Stimulated activated CD4-positive, alpha-beta T cell treated with anti-CD3 and anti-CD28 coated beads, Interleukin-15, amount 100 ng/mL, for 1 hour (primary cell): ENCODE measurements at places on chromosomes 3 and 15.

GRCh38 chr3:13305623-13306022, 114.5 kb downstream of the NUP210 start:
- no peak for DNase-seq

- no peak for DNase-seq
These were observed 392.6 kb upstream of the THBS1 start for GRCh38 chr15:39188314-39188713.

- no peak for DNase-seq
These were observed 71.5 kb upstream of the KLF13 start for GRCh38 chr15:31255176-31255510.

- DNase-seq = no peak
These were observed 39.3 kb upstream of the GATA2 start for GRCh38 chr3:128532012-128532983.

- DNase-seq = no peak
These were observed 2.8 kb upstream of the THSD4 start for GRCh38 chr15:71112429-71112828.

DNA sequence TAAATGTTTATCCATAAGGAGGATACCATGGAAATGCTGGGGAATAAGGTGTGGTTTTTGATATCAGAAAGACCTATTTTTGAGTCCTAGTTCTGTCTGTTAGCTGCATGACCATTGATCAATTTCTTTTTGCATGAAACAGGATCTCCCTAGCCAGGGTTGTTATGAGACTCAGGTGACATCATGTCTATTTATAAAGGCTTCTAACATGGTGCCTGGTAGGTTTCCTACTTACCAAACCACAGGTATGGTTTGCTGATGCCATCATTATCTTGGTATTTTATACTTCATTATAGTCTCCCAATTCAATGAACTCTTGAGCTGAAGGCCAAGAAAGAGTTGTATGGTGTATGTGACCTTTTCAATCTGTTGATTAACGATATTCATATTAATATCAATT, 144.0 kb downstream of the CLSTN2 start:
- no peak for DNase-seq

DNA sequence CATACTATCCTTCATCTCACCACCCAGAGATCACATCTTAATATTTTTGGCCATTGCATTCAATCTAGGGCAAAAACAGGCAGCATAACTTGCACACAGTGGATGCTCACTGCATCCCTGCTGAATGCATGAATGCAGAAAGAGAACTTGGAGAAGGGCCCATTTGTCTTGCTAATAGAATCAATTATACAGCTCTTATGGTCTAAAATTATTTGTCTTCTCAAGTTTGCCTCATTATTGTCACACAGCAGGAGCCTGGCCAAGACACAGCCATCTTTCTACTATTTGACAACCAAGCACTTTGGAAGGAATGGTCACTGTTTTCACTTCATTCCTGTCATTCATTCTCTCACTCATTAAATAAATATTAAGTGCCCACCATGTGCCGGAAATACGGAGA, 1.2 kb upstream of the ARHGEF26 start:
- DNase-seq = no peak

DNA sequence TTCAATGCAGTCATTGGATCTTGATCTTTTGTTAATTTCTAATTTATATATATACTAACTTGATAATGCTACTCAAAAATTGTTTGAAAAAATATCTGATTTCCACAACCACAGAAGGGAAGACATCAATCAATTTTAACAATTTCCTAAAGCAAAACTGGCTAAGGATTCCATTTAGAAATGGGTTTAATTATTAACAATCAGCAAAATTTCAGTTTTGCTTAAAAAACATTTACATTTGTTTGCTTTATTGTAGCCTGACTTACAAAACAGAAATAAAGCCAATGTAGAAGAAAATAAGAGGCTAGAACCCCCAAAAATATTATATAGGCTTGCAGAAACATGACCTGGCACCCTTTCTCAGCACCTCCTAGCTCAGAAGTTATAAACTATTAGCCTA, 74.9 kb downstream of the LRRFIP2 start:
- DNase-seq = no peak

- no peak for DNase-seq
These were observed 270.5 kb upstream of the STT3B start for GRCh38 chr3:31262201-31262600.

GRCh38 chr3:59538753-59539432, 489.1 kb upstream of the CFAP20DC start:
- no peak for DNase-seq

- no peak for DNase-seq
These were observed 2.1 kb upstream of the ALDH1A3 start for GRCh38 chr15:100877551-100877950.

- no peak for DNase-seq
These were observed 42.4 kb upstream of the KY start for GRCh38 chr3:134693226-134693625.

DNA sequence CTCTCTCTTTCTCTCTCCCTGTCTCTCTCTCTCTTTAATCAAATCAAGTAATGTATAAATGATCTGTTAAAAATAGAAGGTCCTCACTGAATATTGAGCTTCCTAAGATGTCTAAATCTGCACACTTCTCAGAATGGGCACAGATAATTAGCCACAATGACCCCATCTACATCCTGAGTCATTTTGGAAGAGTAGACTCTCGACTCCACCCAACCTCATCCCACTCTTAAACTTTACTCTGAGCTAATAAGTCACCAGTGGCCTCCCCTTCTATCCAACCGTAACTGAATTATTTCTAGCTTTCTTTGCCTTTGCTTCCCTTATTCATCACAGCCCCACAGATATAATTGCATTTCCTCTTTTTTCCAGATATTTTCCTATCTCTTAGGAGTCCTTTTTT, 326.5 kb upstream of the ZNF717 start:
- no peak for DNase-seq

DNA sequence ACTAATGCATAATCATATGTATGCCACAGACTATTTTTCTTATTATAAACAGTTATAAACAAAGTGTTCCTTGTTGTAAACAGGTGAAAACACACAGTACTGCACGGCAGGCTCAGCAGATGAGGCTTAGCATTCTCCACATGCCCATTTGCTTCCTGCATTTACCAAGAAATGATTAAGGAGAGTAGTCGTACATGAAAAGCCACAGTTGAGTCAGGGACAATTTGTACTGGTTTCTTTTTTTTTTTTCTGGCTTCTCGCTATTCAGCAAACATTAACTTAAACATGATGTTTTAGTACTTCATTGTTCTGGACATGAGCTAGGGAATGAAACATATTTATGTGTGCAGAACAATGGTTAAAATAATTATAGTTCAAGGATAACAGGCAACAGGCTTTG, 63.4 kb downstream of the GHSR start:
- no peak for DNase-seq

DNA sequence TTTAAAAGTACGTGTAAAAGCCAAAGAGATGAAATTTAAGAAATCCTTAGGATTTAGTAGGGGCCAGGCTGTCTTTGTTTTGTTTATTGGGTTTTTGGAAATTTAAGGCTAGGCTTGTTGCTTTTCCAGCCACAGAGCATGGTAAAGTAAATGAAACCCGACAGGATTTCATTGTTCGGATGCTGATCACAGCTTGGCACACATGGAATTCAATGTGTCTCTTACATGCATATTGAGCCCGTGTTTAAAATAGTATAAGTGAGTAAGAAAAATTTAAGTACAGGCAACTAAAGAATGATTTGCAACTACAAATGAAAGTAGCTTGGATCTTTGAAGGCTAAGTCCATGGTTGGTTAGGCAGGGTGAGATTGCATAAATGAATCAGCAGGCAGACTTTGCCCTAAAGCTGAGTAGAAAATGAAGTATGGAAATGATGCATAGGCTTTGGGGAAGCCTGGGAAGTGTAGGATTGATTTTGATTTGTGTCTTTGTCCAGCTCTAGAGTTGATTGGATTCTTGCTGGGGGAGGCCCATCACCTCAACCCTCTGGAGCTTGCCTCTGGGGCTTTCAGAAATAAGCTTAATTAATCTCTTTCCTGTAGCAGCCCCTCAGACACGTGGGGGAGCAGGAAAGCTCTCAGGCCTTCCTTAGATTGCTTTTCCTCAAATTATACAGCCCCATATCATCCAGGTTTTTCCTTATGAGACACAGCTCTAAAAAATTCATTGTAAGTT, 68.2 kb upstream of the ADAMTSL3 start:
- no peak for DNase-seq

DNA sequence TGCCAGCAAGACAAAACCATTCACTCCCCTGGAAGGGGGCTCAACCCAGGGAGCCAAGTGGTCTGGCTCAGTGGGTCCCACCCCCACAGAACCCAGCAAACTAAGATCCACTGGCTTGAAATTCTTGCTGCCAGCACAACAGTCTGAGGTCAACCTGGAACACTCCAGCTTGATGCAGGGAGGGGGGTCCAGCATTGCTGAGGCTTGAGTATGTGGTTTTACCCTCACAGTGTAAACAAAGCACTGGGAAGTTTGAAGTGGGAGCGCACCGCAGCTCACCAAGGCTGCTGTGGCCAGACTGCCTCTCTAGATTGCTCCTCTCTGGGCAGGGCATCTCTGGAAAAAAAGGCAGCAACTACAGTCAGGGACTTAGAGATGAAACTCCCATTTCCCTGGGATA, 81.7 kb downstream of the MSL2 start:
- DNase-seq = no peak

DNA sequence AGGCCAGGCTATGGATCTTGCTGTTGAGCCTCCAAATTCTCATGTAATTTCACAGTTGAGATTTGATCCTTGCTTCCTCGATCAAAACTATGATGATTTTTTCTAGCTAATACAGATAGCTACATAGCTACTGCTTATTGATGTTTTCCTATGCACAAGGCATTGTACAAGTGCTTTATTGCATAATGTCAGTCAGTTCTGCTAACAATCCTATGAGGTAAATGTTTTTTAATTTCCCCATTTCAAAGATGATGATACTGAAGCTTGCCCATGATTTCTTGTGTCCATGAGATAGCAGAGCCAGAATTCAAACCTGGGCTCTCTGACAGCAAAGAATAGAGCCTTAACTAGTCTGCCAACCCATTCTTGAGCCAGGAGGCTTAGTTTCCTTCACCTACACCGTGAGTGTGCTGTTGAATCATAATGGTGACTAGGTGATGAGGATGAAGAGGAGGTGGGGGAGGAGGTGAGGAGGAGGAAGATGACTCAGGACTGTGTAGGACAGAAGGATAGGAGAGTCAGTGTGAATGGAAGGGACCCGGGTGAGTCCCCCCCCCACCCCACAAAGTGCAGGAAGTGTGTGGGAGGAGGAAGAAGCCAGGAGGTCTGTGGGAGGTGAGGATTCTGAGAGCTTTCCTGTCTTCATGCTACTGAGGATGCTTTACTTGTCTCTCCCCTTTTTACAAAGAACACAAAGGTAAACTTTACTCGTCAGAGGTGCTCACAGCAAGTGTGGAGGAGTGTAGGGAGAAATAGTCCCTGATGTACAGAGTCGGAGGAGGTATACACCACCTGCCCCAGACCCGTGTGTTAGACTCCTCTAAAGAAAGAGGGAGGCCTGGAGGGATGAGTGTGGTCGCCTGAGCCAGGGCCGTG, 3.6 kb downstream of the TAGLN3 start:
- peak; percentile 40 for DNase-seq

- no peak for DNase-seq
These were observed 15.0 kb downstream of the TAGLN3 start for GRCh38 chr3:112013784-112014143.

- DNase-seq = no peak
These were observed 46.8 kb upstream of the OTOL1 start for GRCh38 chr3:161449785-161450184.

GRCh38 chr3:171266034-171266739, 194.0 kb downstream of the TNIK start:
- no peak for DNase-seq

- DNase-seq = no peak
These were observed 93.2 kb downstream of the DGKG start for GRCh38 chr3:186268616-186269448.

GRCh38 chr3:22887664-22888291, 315.3 kb upstream of the UBE2E2 start:
- DNase-seq = no peak

GRCh38 chr15:56736881-56737707, 3.8 kb upstream of the ZNF280D start:
- no peak for DNase-seq

- DNase-seq = no peak
These were observed 37.4 kb downstream of the FILIP1L start for GRCh38 chr3:100076731-100077529.

DNA sequence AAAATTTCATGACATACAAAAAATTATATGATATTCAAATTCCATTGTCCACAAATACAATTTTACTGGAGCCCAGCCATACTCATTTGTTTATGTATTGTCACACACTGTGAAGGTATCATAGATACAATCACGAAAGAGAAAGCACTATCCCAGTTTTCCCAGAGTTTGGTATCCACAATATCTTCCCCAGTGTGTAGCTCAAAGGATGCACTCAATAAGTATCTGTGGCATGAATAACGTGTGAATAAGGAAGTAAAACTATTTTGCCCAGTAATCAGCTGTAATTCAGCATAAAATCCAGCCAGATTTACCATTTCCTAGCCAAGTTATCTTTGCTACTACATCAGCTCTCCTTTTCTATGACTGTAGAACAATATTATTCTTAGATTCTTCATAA, 131.3 kb upstream of the KCNMB2 start:
- DNase-seq = no peak

DNA sequence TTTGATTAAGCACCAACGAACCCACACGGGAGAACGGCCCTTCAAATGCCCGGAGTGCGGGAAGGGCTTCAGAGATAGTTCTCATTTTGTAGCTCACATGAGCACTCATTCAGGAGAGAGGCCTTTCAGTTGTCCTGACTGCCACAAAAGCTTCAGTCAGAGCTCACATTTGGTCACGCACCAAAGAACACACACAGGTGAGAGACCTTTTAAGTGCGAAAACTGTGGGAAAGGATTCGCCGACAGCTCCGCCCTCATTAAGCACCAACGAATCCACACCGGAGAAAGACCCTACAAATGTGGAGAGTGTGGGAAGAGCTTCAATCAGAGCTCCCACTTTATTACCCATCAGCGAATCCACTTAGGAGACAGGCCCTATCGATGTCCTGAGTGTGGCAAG, 8.7 kb downstream of the ZNF774 start:
- no peak for DNase-seq

DNA sequence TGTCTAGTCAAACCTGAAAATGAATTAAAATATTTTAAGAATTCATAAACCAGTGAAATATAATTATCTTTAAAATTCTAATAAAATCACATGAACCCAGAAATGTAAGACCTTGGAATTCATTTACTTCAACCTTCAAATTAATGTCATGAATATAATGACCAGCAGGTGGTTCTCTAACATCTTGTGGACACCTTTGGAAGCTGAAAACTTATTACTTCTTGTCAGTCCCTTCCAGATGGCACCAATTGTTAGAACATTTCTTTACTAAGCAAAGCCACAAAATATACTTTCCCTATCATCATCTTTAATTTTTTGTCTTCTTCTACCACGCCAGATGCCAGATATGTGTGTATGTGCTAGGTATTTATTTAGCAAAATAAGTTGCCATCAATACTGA, 240.0 kb downstream of the MBNL1 start:
- no peak for DNase-seq

GRCh38 chr3:136982520-136983138, 24.8 kb downstream of the IL20RB start:
- DNase-seq = no peak
